ENCODE measurements at places on chromosomes 3 and 15.

GRCh38 chr3:134473868-134474546 is 11.8 kb downstream of the ANAPC13 start:
- DNase-seq: peak; percentile 81

DNA sequence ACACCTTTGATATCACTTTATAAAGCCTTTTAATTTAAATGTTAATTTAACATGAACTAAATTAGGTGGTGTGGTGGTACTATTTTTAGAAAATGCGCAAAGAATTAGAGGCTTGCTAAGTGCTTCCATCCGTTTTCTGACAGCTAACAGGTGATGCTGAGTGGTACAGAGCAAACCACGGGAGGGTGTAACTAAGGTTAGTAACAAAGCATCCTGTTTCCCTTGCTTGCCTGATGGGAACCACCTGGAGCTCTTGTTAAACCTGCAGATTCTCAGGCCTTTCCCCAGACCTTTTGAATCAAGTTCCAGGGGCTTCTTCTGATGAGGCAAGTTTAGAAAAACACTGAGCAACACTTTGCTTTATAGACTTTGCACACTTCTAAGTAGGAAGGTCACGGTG is 101.0 kb downstream of the ATG7 start:
- DNase-seq: no peak

DNA sequence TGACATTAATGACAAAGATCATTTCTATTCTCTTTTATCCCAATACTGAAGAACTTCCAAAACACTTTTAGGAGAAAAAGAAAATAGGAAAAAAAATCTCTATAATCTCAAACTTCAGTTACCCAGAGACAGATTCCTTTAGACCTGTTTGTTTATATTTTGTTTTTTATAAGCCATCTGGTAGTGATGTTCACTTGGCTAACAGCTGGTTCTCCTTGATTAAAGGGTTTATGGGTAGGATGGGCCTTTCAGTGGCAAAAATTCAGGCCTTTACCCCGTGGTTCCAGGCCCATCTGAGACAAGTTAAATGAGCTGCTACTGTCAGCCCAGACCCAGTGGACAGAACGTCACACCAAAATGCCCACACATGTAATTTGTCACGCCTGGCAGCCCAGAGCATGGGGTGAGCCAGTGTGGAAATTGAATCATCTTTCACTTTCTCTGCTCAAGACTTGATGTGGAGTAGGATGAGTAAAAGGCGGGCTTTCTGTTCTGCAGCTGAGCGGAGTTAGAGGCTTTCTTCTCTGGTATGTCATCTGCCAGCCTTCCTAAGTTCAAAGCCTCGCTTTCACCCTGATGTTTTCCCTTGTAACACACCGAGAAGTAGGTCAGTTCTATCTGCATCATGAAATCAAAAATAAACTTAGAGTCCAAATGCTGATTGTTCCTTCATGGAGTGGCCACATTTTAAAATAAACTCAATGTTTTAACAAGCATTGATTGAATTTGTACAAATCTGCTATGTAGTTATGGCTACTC is 62.5 kb upstream of the SKOR1 start:
- DNase-seq: peak; percentile 14

GRCh38 chr15:65405791-65406423 is 16.8 kb downstream of the IGDCC4 start:
- no peak for DNase-seq

GRCh38 chr3:55476515-55476914 is 10.6 kb downstream of the WNT5A start:
- no peak for DNase-seq

- no peak for DNase-seq
Measured at GRCh38 chr3:37115446-37115845, 58.9 kb downstream of the LRRFIP2 start.

DNA sequence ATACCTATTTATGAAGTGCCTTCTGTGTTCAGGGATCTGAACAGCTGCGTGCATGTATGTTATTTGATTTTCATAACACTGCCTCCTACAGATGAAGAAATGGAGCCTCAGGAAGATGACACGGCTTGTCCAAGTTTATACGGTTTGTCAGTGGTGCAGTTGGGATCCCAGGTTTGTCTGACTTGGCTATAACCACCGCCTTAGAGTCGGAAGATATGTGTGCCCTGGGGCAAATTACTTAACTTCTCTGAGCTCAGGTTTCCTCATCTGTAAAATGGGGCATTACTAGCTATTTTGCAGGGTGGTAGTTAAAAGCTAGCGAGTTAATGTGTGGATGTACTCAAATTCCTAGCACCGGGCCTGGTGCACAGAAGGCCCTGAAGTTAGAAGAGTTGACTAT is 54.1 kb upstream of the ANP32A start:
- no peak for DNase-seq

- DNase-seq: no peak
Measured at GRCh38 chr3:124853446-124853845, 33.7 kb downstream of the ITGB5 start.

- DNase-seq: no peak
Measured at GRCh38 chr15:59292442-59293151, 80.1 kb downstream of the MYO1E start.

DNA sequence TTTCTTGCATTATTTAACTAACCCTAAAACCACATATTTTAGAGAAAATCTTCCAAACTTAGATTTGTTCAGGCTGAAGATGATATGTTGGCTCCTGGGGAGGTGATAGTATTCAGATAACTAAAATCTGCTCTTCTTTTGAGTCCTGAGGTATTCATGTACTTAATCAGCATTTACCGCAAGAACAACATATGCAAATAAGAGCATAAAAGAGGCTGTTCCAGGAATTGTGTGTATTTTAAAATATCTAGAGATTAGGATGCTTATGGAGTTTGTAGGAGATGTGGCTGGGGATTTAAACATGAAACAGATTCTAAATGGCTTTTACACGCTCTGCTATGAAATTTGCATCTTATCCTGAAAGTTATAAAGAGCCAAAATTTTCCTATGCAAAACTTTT is 298.2 kb downstream of the EPHA3 start:
- DNase-seq: no peak

GRCh38 chr3:197501879-197502620 is 53.7 kb downstream of the BDH1 start:
- DNase-seq: no peak

Measured in activated T-cell treated with anti-CD3 and anti-CD28 coated beads for 4 hours (primary cell).